Thymus (tissue), 14 donors: ENCODE measurements at places on chromosomes 1 and 21. TPM values are rescaled to one million over a fixed set of nuclear protein-coding genes. Genes with fewer than 3 reads are reported as not detected.

- no peak for DNase-seq
- H3K4me1 ChIP-seq = no peaks in the 10 kb centered on the region
- peaks cover 92% of the 10 kb centered on the region for H3K27me3 ChIP-seq
- H3K27ac ChIP-seq = no peak overlapping the region
- no peak overlapping the region for H3K4me3 ChIP-seq
- no peaks in the 10 kb centered on the region for H3K36me3 ChIP-seq
Measured at GRCh38 chr21:33022489-33022827, 3.3 kb upstream of the OLIG2 start.

GRCh38 chr1:29675481-29676263 lies 439.4 kb downstream of the PTPRU start:
- no peaks in the 10 kb centered on the region for H3K36me3 ChIP-seq
- H3K27me3 ChIP-seq = no peaks in the 10 kb centered on the region

GRCh38 chr1:214538496-214538895 lies 12.9 kb downstream of the PTPN14 start:
- no peak overlapping the region for H3K27ac ChIP-seq
- no peaks in the 10 kb centered on the region for H3K4me1 ChIP-seq
- no peak for DNase-seq
- H3K36me3 ChIP-seq = no peaks in the 10 kb centered on the region
- no peak overlapping the region for H3K4me3 ChIP-seq

- H3K27ac ChIP-seq = peak overlapping the region; percentile 65
- H3K36me3 ChIP-seq = peaks cover 10% of the 10 kb centered on the region
- no peaks in the 10 kb centered on the region for H3K27me3 ChIP-seq
Measured at GRCh38 chr21:34526618-34527290, 14.7 kb upstream of the KCNE1 start.

- DNase-seq = no peak
- H3K4me3 ChIP-seq = no peak overlapping the region
- no peaks in the 10 kb centered on the region for H3K27me3 ChIP-seq
Measured at GRCh38 chr21:42198929-42199867, 19.7 kb upstream of the ABCG1 start.

DNA sequence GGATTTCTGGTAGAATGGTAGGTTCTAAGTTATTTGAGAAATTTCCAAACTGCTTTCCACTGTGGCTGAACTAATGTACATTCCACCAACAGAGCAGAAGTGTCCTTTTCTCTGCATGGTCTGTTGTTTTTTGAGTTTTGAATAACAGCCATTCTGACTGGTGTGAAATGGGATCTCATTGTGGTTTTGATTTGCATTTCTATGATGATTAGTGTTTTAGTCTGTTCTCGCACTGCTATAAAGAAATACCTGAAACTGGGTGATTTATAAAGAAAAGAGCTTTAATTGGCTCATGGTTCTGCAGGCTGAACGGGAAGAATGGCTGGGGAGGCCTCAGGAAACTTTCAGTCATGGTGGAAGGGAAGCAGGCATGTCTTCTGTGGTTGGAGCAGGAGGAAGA lies 80.3 kb downstream of the SDCCAG8 start:
- no peaks in the 10 kb centered on the region for H3K4me1 ChIP-seq
- no peak overlapping the region for H3K27ac ChIP-seq
- peaks cover 22% of the 10 kb centered on the region for H3K36me3 ChIP-seq
- DNase-seq = no peak
- H3K4me3 ChIP-seq = no peak overlapping the region
- no peaks in the 10 kb centered on the region for H3K27me3 ChIP-seq

DNA sequence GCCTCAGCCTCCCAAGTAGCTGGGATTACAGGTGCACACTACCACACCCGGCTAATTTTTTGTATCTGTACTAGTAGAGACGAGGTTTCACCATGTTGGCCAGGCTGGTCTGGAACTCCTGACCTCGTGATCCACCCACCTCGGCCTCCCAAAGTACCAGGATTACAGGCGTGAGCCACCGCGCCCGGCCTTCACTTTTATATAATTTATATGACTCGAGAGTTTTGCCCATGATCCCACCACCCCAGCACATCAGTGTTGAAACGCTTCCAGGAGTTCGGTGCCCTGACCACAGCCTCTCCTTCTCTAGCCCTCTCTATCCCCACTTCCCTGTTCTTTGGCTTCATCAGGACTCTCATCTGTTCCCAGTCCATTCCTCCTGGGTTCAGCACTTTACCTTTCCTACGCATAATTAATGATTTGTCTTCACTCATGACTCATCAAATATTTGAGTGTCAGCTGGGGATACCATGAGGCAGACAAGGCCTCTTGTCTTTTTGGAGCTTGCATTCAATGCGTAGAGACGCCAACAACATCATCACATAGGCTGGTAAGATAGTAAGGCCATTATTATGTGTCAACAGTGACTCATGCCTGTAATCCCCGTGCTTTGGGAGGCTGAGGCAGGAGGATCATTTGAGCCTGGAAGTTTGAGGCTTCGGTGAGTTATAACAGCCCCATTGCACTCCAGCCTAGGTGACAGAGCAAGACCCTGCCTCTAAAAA lies 1.4 kb downstream of the PMF1 start:
- peak overlapping the region; percentile 93 for H3K4me3 ChIP-seq
- no peak overlapping the region for H3K27ac ChIP-seq
- no peaks in the 10 kb centered on the region for H3K27me3 ChIP-seq
- peaks cover 20% of the 10 kb centered on the region for H3K4me1 ChIP-seq
- H3K36me3 ChIP-seq = peaks cover 13% of the 10 kb centered on the region

DNA sequence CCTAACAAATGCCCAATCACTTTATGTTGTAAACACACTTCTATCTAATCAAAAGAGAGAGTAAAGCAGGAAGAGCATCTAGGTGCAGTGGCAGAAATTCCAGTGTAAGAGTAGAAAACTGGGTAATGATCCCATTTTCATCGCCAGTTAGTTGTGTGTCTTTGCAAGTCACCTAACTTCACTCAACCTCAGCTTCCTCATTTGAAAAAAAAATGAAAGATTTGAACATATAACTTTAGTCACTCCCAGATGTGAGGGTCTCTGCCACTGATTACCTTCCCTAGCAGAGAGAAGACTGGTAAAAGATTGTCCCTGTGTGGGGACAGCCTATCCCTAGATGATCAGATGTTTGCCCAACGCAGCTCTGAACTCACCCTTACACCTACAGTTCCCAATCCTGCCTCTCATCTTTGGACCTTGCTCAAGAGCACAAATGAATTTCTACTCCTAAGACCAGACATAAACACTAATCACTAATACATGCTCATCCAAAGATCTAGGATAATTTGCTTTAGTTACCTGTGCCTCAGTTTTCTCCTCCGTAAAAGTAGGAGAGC lies 25.2 kb upstream of the DUSP23 start:
- H3K4me1 ChIP-seq = no peaks in the 10 kb centered on the region
- no peaks in the 10 kb centered on the region for H3K27me3 ChIP-seq
- H3K4me3 ChIP-seq = no peak overlapping the region
- no peak overlapping the region for H3K27ac ChIP-seq

DNA sequence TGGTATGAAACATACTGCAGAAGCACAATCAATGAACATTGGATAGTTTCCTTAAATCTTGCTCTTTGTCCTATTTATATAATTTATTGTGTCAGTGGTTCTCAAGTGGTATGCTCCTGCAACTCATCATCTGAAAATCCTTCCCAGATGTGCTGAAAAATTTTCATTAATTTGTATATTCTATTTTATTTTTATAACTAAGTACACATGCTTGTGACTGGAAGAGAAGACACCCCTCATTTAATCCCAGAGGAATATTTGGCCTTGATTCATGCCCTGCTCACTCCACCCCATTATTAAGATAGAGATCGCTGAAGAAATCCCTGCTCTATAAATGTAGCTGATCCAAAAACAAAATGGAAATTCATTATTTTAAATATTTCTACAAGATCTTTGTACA lies 870.5 kb upstream of the CXADR start:
- H3K4me3 ChIP-seq = no peak overlapping the region
- DNase-seq = no peak
- no peak overlapping the region for H3K27ac ChIP-seq
- no peaks in the 10 kb centered on the region for H3K36me3 ChIP-seq

GRCh38 chr1:78370356-78370755 lies 120.4 kb upstream of the PTGFR start:
- no peaks in the 10 kb centered on the region for H3K4me1 ChIP-seq
- no peak overlapping the region for H3K27ac ChIP-seq
- no peaks in the 10 kb centered on the region for H3K27me3 ChIP-seq
- no peaks in the 10 kb centered on the region for H3K36me3 ChIP-seq
- no peak overlapping the region for H3K4me3 ChIP-seq

DNA sequence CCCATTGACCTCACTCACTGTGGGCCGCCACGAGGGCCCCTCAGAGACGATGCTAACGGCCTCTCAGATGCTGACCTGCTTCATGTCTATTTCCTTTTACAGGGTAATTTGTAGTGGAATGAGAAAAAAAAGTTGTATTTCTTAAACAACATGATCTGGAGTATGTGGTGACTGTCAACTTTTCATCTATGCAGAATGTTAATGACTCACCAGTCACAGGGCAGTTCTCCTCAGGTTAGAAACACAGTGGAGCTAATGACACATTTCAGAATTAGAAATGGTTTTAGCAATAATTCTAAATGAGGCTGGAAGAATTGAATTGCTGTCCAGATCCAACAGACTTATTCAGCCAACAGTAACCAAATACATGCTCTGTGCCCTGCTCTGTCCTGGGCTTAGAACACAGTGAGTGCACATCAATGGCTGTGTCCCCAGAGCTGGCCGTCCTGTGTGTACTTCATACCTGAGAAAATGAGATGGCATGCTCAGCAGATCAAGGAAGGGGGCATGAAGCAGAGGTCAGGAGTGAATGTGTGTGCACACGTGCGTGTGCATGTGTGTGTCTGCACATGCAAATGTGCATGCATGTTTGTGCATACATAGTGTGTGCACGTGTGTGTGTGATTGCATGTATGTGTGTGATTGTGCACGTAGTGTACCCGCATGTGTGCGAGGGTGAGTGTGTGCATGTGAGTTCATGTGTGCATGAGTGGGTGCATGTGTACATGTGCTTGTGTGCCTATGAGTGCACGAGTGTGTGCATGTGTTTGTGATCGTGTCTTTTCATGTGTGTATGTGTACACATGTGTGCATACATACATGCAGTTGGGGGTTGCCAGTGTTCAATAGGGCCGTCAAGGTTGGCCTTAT lies 145.3 kb downstream of the PCBP3 start:
- no peaks in the 10 kb centered on the region for H3K27me3 ChIP-seq
- DNase-seq = no peak
- no peaks in the 10 kb centered on the region for H3K4me1 ChIP-seq
- peaks cover 13% of the 10 kb centered on the region for H3K36me3 ChIP-seq
- no peak overlapping the region for H3K4me3 ChIP-seq

GRCh38 chr1:164716992-164717703 lies 158.2 kb downstream of the PBX1 start:
- no peak overlapping the region for H3K27ac ChIP-seq
- H3K27me3 ChIP-seq = no peaks in the 10 kb centered on the region
- no peak overlapping the region for H3K4me3 ChIP-seq
- no peaks in the 10 kb centered on the region for H3K36me3 ChIP-seq

DNA sequence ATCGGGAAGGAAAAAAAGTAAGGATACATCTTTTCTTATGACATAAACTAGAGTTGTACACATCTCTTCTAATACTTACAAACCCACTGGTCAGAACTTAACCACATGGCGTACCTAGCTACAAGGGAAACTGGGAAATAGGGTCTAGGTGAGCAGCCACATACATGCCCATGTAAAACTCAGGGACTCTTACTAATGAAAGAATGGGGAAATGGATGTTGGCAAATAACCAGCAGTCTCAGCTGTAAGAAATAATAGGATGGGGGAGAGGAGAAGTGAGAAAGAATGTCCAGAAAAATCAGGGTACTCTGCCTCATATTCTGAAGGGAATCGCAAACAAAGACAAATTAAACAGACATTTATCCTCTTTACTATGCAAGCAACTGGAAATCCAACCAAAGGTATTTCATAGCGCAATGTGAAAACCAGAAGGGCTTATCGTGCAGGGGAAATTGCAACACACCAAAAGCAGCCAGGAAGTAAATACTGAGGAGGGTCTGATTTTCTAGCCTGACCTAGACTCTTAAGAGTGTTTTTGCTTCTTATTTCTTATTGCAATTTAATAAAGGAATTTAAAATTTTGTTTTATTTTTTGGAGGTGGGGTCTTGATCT lies 17.5 kb downstream of the GTF2B start:
- H3K4me3 ChIP-seq = no peak overlapping the region
- H3K27me3 ChIP-seq = no peaks in the 10 kb centered on the region
- peaks cover 20% of the 10 kb centered on the region for H3K36me3 ChIP-seq
- H3K27ac ChIP-seq = no peak overlapping the region
- H3K4me1 ChIP-seq = no peaks in the 10 kb centered on the region

DNA sequence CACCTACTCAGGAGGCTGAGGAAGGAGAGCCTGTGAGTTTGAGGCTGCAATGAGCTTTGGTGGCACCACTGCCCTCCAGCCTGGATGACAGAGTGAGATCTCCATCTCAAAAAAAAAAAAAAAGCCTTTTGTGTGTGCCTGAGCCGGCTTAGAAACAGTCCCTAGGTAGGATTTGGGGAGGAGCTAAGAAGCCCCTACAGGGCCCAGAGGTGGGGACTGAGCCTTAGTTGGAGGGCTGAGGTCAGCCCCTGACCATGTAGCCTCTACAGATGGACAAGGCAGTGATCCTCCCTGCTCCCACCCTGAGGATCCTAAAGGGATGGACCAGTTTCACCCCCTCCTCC lies 2.5 kb downstream of the ADAMTSL4 start:
- peaks cover 16% of the 10 kb centered on the region for H3K4me1 ChIP-seq
- no peak overlapping the region for H3K27ac ChIP-seq
- no peak for DNase-seq
- no peaks in the 10 kb centered on the region for H3K36me3 ChIP-seq

GRCh38 chr1:115641762-115642167 lies at the start of gene VANGL1:
VANGL1 (plus strand) TSS chr1:115641970; CDS start chr1:115651414, 9,444 bp downstream.
- H3K4me3 ChIP-seq = peak within 1 kb of the TSS; percentile 87
- DNase-seq = no peak
- no peaks in the 10 kb centered on the region for H3K27me3 ChIP-seq
- no peaks in the 10 kb centered on the region for H3K36me3 ChIP-seq
- peaks cover 6% of the 10 kb centered on the region for H3K4me1 ChIP-seq

DNA sequence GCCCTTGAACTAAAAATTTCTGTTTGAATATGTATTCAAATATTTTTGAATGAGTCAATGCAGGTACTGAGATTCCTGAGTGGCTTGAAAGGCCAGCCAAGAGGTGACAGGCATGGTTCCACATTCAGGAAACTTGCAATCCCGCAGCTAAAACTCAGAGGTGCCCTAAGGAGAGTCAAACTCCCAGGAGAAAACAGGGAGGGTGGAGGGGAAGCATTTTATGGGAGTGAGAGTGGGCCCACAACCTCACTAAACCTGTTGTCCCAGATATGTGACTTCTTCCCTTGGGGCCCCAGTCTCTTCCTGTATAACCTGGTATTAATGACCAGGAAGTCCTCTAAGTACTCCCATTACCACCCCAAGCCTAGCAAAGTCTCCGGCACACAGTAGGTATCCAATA lies 189.6 kb downstream of the PLPP3 start:
- H3K27ac ChIP-seq = no peak overlapping the region
- no peaks in the 10 kb centered on the region for H3K4me1 ChIP-seq
- DNase-seq = no peak
- H3K27me3 ChIP-seq = no peaks in the 10 kb centered on the region
- no peaks in the 10 kb centered on the region for H3K36me3 ChIP-seq

- DNase-seq = no peak
- peaks cover 2% of the 10 kb centered on the region for H3K36me3 ChIP-seq
- H3K4me3 ChIP-seq = no peak overlapping the region
- no peak overlapping the region for H3K27ac ChIP-seq
Measured at GRCh38 chr1:165883056-165883455, 55.6 kb downstream of the UCK2 start.

The HCRTR1 gene
- total RNA-seq = not detected

The AVPR1B gene
- total RNA-seq = 0.09 TPM

The TEKT2 gene
- total RNA-seq = 1.8 TPM

The USH2A gene
- 0.09 TPM for total RNA-seq

The SSBP3 gene
- total RNA-seq = 36.8 TPM

The RBM11 gene
- total RNA-seq = 0.90 TPM
